ENCODE measurements at places on chromosomes 11 and 22.

DNA sequence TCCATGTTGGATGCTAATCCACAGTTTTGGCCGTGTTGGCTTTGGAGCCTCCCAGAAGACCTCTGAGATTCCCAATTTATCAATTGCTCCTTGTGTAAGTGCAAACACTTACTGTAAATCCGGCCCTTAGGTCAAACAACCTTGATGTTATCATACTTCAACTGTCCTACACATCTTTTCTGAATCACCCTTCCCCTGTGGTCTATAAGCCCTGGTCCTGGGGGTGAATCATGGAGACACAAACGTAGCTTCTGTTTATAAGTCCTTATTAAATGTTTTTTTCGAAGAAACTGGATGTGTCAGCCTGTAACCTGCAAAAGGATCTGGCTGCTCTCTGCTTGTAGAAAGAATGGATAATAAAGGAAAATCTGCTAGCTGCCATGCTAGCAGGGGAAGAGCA lies 1.7 kb upstream of the IL10RA start:
- DNase-seq = no peak

GRCh38 chr22:32324505-32325415 lies 32.9 kb upstream of the RFPL3 start:
- DNase-seq = no peak

DNA sequence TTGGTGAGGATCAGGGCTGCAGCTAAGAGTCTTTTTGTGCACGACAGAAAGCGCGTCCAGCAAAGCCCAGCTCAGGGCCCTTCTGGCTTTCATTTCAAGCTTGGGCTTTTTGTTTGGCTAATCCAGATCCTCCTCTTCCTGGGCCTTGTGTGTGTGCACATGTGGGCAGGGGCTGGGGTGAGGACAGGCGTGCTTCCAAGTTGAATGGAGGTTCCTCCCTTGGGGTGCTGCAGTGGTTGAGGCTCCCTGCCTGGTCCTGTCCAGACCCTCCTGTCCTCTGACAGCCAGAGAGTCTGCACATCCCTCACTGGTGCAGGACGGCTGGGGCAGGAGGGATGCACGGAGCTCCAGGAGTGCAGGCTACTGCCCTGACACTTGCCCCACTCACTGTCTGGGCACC lies 62.0 kb upstream of the NECTIN1 start:
- DNase-seq = no peak

DNA sequence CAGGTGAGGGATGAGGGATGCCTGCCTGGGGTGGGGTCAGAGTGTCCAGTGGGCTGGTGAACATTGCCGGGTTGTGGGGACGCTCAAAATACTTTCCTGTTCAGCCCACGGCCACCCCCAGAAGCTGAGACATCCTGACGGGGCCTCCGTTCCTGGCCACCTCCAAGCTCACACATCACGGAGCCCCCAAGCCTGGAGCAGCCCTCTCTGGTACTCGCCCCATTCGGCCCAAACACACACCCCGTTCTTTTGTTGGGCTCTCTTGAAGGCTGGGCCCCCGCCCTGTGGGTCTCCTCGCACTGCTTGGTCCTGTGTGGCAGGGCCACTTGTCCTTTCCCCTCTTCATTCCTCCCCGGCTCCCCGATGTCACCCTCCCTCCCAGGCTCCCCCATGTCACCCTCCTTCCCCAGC lies 442.6 kb downstream of the TBC1D22A start:
- no peak for DNase-seq

- peak; percentile 46 for DNase-seq
Measured at GRCh38 chr11:20353829-20354434, 9.6 kb upstream of the HTATIP2 start.

- DNase-seq = no peak
Measured at GRCh38 chr11:67530282-67530592, 7.0 kb upstream of the CABP2 start.

GRCh38 chr22:35347462-35347861 lies 33.4 kb upstream of the HMOX1 start:
- DNase-seq = no peak

DNA sequence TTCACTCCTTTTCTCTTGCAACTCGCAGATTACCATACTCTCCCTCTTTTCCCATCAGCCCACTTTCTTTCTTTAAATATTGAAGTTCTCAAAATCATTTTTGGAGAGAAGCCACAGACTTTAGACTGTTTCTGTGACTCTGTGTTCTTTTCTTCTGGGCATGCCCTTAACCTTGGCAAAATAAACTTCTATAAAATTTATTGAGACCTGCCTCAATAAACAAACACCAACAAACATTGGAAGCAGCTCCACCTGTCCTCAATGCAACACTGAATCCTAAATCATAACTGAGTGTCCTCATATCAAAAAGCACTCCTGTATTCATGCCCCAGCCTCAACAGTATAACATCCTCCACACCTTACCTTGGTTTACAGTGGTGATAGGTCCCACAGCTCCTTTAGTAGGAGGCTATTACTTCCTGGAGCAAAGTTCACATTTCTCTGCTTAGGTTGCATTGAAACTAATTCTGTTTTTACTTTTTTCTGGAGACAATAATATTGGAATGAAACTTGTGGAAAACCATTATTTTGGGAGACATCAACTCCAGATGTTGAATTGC lies 320.0 kb upstream of the LRRC4C start:
- DNase-seq = no peak

DNA sequence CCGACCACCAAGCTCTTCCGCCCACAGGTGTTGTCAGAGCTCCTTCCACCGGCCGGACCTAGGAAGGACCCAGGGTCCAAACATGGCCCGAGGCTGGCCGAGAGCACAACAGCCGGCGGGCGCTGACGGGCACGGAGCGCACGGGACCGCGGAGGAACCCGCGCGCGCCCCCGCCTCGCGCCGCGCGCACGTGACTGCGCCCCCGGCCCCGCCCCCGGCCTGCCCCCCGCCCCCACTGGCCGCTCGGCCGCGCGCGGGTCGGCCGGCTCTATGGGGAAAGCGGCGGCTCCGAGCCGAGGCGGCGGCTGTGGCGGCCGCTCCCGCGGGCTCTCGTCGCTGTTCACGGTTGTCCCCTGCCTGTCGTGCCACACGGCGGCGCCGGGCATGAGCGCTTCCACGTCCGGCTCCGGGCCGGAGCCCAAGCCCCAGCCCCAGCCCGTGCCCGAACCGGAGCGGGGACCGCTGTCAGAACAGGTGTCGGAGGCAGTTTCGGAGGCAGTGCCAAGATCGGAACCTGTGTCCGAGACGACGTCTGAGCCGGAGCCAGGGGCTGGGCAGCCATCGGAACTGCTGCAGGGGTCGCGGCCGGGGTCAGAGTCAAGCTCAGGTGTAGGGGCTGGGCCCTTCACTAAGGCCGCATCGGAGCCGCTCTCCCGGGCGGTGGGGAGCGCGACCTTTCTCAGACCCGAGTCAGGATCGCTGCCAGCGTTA lies at the start of gene OSBP2:
Gene OSBP2 (plus strand): TSS at position 235 of the 711 bp plus-strand sequence. CDS start 36 bp downstream, at position 271.
- peak; percentile 30 for DNase-seq

GRCh38 chr11:115242982-115243381 lies 261.2 kb downstream of the CADM1 start:
- no peak for DNase-seq

- DNase-seq = no peak
Measured at GRCh38 chr11:68347841-68348240, 35.5 kb downstream of the LRP5 start.

DNA sequence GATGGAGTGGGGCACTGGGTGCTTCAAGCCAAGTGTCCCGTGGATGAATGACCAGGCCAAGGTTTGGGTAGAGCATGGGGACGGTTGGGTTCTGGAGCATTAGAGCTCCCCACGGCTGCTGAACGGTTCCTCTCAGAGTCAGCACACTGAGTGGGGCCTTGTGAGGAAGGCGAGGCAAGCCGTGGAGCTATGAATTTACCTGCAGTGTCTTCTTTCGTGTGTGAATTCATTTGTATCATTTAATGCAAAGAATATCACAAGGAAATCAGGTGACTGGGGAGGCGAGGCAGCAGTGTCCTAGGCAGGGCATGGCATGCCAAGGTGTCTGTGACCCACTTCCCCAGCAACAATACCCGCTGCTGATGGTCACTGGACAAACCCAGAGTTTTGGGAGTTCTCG lies 343.5 kb upstream of the B3GAT1 start:
- DNase-seq = no peak

GRCh38 chr11:21485006-21485405 lies 707.9 kb upstream of the ANO5 start:
- DNase-seq = no peak

DNA sequence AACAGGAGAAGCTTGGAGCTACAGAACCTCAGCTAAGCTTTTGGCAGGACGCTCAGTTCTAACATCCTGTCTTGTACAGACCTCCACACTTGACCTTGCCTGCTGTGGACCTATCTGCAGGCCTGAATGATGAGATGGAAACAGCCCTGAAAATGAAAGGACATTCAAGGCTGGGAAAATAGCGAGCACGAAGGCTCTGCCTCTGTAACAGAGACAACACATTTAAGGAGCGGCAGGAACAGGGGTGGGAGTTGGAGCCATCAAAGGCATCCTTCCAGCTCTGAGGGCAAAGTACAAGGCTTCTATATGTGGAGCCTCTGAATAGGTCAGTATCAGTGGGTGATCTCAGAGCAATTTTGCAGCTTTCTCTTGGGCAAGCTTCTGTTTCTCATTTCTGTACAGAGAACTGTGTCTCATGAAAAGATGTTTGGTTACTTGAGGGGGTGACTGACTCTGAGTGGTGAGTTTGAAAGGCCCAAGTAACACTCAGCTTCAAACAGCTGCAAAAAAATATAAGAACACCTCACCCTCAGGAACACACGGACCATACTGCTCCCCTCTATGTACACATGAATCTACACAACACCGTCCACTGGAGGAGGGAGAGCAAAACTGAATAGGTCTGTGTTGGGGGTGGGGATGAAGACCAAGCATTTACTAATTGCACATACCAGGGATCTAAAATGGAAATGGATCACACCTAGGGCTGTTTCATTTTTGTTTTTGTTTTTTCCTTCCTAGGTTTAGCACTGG lies 101.6 kb downstream of the CCDC81 start:
- no peak for DNase-seq

DNA sequence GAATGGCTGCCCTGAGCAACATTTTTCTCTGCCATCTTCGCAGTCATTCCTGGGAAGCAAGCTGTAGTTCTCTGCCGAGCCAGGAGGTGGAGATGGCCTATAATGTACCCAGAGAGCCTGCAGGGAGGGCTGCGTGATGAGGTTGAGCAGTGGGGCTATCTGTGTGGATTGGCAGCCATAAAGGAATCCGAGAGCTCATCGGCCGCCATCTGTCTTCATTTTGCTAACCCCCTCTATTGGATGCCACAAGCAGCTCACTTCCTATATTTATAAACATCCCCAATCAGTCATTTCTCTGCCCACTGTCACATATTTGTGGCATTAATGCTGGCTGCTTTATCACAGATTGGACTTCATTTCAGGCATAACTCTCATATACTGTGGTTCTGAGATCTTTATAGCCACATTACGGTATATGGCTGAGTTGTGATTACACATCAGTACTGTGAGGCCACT lies 209.5 kb downstream of the NTM start:
- peak; percentile 19 for DNase-seq

DNA sequence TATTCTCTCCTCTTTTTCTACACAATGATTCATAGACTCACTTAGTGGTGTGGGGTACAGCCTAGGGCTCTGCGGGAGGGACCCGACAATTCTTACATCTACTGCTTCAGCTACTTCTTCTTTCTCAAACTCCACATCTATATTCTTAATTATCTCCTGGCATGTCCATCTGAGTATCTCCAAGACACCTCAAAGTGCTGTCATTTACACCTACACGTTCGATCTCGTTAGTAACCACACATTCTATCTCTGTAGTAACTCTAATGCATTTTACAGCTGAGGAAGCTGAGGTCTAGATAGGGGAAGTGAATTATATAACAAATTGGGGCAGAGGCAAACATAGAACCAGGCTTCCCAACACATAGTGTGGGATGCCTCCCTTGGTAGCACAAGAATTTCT lies 27.7 kb upstream of the RRM1 start:
- peak; percentile 55 for DNase-seq

- no peak for DNase-seq
Measured at GRCh38 chr11:97409141-97409540, 1019.3 kb downstream of the JRKL start.

- DNase-seq = no peak
Measured at GRCh38 chr11:132248580-132248979, 878.2 kb downstream of the NTM start.

DNA sequence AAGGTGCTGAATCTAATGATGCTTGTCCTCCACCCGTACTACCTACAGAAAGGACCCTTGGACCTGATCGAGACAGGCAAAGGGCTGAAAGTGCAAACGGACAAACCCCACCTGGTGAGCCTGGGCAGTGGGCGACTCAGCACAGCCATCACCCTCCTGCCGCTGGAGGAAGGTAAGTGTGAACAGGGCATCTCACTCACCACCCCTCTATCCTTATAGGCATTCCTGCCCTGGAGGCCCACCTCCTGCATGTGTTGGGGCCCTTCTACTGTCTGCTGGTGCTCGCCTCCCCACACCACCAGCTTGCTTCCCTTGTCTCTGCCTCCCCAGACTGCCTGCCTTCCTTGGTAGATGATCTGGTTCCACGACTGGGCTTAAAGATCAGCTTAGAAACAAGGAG lies 7.1 kb downstream of the PHLDB1 start:
- no peak for DNase-seq

DNA sequence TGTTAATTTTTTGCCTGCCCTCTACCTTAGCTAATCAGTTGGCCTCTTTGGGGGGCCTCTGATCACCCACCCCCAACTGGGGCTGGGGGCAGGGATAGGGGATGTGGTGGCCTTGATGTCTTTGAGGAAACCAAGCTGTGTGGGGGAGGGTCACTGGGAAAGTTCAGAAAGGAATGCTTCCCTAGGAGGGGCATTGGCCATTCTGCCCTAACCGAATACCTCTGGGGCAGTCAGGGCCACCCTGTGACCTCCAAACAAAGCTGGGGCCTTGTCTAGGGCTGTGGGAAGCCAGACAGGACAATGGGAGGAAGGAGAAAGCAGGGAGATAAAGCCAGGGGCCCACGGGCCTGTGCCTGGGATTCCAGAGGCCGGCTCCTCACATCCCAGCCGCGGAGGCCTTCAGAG lies 97.5 kb downstream of the TSPAN18 start:
- DNase-seq = no peak

GRCh38 chr11:88249706-88250105 lies 74.5 kb upstream of the RAB38 start:
- DNase-seq = no peak

GRCh38 chr11:74909385-74909784 lies 39.5 kb downstream of the XRRA1 start:
- DNase-seq = no peak

DNA sequence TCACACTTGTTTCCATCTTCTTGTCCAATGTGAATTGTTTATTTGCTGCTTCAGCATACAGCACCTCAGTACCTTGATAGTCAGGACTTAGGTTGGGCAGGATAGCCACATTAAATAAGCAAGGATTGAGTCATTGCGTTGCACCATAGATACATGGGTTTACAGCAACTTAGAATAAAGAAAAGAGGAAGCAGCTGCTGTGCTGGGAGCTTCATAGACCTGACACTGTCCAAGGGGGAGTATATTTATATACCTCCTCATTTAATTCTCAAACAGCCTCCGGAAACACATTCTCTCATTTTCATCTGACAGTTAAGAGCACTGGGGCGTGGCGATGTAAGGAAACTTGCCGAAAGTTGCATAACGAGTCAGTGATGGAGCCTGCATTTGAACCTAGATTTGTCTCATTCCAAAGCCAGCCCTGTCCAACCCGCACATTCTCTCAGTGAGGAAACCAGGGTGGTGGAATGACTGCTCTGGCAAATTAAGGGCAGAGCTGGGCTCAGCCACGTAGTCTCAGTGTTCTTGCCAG lies 42.2 kb downstream of the UBASH3B start:
- DNase-seq = peak; percentile 92

GRCh38 chr11:23836981-23837380 lies 659.9 kb upstream of the LUZP2 start:
- no peak for DNase-seq

GRCh38 chr11:94794287-94795168 lies 26.4 kb downstream of the AMOTL1 start:
- peak; percentile 3 for DNase-seq

- peak; percentile 74 for DNase-seq
Measured at GRCh38 chr11:95505927-95506426, 275.0 kb upstream of the SESN3 start.
